ENCODE measurements at places on chromosomes 11 and 22.
A peak's percentile ranks its signal among the peaks of the same experiment; 100 is the strongest.

GRCh38 chr11:9853929-9854552 lies 190.2 kb downstream of the SWAP70 start:
- peak; percentile 77 for DNase-seq

GRCh38 chr22:43526946-43527345 lies 115.1 kb downstream of the MPPED1 start:
- no peak for DNase-seq

DNA sequence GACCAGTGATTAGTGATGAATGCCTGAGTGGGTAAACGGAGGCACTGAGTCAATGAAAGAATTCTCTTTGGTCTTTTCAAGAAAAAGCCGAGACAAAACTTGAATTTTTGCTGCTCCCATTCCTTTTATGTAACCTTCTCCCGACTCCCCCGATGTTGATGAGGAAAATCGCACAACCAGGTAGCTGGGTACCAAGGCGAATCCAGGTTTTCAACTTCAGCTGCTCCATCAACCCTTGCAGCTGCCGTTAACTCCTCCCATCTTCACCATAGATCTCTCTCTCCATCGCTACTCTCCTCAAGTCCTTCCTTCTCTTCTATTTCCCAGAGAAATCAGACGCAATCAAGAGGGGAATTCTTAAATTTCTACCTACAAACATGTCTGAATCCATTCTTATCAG lies 611 bp upstream of the USP2 start:
- DNase-seq: no peak

GRCh38 chr11:70887542-70887827 lies 364.9 kb downstream of the SHANK2 start:
- no peak for DNase-seq

Measured in adipocyte (in vitro differentiated cells).